ENCODE measurements at places on chromosomes 5 and 9.

GRCh38 chr5:151696470-151697061 lies 9.9 kb upstream of the SPARC start:
- DNase-seq: no peak

GRCh38 chr5:155023320-155023719 lies 9.8 kb downstream of the KIF4B start:
- no peak for DNase-seq

DNA sequence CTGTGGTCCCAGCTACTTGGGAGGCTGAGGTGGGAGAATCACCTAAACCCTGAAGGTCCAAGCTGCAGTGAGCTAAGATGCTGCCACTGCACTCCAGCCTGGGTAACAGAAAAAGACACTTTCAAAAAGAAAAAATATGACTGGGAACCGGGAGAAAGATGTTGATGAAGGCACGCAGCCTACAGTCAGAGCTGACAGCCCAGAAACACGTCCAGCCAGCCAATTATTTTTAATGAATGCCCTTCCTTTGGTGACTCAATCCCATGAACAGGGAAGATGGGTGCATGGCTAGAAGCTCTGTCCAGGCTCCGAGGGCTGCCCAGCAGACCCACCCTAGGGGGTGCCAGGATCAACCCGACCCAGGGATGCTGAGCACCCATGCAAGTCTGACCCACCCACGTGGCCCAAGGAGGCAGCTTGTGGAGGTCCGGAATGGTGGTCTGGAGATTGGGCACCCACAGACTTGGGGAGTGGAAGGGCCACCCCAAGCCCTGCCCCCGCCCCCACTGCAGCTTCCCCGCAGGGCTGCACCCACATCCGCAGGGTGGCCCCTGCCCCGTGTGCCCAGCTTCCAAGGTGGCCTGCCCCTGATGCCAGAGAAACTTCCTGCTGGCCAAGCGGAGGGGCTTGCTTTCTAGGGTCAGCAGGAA lies 51.0 kb downstream of the ADAMTS2 start:
- no peak for DNase-seq

DNA sequence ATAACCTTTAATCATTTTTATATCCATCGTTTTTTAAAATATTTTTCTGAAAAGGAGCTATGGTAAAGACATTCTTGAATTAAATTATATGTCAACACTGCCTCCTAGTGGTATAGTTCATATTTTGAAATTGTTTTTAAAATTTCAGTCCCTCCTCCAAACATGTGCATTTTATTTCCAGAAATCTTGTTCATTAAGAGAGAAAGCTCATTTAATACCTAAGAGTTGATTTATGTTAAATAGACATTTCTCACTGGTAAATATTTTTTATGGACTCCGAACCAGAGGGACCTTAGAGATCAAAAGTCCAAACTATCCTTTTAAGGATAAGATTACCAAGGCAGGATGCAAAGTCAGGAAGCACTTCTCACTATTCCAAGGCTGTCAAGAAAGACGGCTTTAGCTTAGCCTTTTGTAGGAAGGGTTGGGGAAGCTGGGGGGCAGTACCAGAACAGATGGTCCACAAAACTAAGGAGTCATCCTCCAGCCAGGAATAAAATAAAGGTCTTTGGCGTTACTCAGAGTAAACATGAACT lies 21.6 kb downstream of the BHMT start:
- DNase-seq: no peak

DNA sequence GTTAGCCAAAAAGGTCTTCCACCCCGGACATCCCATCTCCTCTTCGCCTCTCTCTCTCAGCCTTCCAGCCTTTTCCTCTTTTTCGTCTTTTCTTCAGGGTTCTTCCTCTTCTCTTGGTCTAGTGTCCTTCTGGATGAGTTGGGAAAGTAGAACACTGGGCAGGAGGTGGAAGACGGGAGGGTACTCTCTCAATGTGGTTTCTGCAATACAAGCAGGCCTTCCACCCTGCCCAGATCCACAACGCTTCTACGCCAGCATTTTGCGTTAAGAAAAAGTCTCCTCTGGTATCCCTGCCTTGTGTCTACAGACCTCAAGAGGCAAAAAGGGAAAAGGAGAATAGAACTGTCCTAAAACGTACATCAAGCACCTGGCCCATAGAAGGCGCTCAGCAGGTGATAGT lies 587.8 kb downstream of the BNC2 start:
- no peak for DNase-seq

GRCh38 chr5:156486394-156487238 lies 159.7 kb downstream of the SGCD start:
- no peak for DNase-seq

GRCh38 chr5:82259172-82259800 lies 18.9 kb downstream of the RPS23 start:
- DNase-seq: no peak

- DNase-seq: no peak
Measured at GRCh38 chr9:78047106-78047505, 15.5 kb upstream of the GNAQ start.

DNA sequence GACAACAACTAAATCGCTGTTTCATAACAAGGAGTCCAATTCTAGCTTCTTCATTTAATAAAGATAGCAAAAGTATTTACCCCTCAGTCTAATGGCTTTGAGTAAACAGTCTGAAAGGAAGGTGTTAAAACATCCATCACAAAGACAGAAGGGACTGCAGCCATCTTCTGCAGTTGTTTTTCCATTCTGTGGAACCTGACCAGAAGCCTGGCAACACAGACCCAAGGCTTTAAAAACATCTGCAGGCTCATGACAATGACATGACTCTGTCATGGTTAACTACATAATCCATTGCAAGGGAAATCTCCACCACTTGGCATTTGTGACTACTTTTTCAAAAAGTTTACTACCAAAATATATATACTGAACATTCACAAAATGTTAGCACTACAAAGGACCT lies 51.9 kb downstream of the ELL2 start:
- no peak for DNase-seq

GRCh38 chr5:176700239-176700847 lies 53.1 kb downstream of the TSPAN17 start:
- DNase-seq: no peak

DNA sequence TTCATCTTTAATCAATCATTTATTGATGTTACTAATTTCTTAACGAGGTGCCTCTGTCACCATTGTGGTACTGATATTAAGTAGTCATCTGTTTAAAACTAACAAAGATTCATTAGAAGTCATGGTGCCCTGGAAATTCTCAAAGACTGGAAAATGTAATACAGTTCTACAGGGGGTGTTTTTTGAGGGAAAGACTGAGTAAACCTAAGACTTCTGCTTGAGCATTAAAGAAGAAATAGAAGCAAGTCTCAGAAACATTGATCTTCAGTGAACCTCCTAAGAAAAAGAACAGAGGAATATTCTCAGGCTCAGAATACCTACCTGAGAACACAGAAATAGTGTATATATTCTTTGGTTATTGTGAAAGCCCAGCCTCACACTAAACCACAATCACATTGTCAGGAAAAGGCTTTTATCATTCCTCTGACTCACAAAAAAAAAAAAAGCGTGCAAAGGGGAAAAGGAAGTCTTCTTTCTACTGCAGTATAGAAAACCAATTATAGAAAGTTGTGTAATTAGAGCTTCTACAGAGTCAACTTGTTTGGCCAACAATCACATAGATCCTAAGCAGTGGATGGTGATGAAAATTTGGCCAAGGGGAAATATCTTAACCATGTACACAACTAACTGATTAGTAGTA lies 60.8 kb downstream of the HINT1 start:
- no peak for DNase-seq

GRCh38 chr5:178455480-178455835 lies 134.7 kb downstream of the COL23A1 start:
- DNase-seq: no peak

- DNase-seq: no peak
Measured at GRCh38 chr5:10761933-10762775, 1.1 kb upstream of the DAP start.

- DNase-seq: no peak
Measured at GRCh38 chr5:115320006-115320405, 23.6 kb upstream of the CCDC112 start.

DNA sequence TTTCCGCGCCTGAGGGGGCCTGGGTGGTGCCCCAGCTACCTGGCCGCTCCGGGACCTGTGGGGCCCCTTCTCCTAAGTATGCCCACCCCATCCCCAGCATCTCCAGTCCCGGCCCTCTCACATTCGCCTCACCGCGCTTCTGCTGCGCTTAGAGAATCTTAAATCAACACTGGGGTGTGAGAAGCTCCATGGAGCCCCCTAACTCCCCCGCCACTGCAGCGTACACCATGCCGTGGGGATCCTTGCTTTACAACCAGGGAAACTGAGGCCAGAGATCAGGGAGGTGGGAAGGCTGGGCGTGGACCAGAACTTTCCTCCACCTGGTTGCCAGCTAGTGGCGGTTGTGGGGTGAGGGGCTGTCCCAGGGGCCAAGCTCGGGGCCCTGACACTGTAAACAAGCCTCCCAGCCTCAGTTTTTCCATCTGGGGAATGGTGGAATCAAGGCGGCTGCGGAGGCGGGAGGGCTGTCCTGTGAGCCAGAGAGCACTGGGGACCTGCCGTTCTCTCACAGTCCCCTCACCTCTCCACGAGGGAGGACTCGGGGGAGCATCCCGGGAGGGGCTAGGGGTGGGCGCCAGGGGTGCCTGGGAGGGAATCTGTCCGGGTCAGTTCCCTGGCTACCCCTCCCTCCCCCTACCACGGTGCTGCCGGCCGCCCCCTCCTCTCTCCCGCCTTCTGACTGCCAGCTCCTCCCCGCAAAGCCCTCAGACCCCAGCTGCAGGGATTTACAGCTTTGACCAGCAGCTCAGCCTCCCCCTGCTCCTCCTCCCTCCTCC lies 161.2 kb downstream of the C9orf50 start:
- DNase-seq: no peak

- no peak for DNase-seq
Measured at GRCh38 chr5:158430166-158430797, 571.3 kb upstream of the CLINT1 start.

DNA sequence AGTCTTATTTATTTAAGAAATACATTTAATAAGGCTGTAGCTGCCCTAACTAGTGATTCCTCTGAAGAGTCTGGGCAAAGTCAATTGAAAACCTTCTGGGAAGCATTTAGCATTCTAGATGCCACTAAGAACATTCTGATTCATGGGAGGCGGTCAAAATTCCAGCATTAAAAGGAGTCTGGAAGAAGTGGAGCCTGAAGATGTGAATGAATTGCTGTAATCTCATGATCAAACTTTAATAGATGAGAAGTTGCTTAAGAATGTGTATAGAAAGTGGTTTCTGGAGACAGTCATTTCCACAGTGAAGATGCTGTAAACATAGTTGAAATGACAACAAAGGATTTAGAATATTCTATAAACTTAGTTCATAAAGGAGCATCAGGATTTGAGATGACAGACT lies 61.4 kb downstream of the WDR41 start:
- DNase-seq: no peak

DNA sequence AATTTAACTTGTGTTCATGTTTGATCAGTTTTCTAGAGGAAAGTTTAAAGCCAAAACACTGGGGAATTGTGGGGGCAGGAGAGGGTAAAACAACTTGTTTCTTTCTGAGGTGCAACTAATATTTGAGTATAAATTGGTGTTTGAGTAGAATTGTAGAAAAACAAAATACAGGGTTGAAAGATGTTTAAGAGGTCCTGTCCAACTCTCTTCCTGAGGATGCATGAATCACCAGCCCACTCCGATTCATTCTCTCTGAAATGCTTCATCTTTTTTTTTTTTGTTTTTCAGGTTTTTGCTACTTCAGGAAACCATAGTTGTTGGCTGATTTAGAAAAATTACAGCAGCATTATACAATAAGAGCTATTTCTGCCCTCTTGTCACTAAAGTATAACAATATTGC lies 42.4 kb upstream of the TMC1 start:
- DNase-seq: no peak

GRCh38 chr5:76867038-76867437 lies 17.2 kb downstream of the S100Z start:
- no peak for DNase-seq

GRCh38 chr5:25414742-25415141 lies 770.0 kb upstream of the CDH10 start:
- DNase-seq: no peak

DNA sequence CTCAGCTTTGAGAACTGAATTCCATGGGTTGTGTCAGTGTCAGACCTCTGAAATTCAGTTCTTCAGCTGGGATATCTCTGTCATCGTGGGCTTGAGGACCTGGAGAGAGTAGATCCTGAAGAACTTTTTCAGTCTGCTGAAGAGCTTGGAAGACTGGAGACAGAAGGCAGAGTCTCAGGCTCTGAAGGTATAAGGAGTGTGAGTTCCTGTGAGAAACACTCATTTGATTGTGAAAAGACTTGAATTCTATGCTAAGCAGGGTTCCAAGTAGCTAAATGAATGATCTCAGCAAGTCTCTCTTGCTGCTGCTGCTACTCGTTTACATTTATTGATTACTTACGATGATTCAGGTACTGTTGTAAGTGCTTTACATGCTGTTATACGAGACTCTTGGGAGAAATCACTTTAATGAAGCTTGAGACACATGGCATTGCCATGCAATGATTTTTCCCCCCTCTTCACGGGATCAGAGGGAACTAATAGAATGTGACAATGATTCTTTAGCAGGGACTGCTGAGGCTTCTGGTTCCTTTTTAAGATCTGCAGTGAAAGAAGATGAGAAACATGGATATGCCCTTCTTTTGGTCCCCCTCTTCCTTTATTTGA lies 63.8 kb downstream of the PTTG1 start:
- DNase-seq: no peak

DNA sequence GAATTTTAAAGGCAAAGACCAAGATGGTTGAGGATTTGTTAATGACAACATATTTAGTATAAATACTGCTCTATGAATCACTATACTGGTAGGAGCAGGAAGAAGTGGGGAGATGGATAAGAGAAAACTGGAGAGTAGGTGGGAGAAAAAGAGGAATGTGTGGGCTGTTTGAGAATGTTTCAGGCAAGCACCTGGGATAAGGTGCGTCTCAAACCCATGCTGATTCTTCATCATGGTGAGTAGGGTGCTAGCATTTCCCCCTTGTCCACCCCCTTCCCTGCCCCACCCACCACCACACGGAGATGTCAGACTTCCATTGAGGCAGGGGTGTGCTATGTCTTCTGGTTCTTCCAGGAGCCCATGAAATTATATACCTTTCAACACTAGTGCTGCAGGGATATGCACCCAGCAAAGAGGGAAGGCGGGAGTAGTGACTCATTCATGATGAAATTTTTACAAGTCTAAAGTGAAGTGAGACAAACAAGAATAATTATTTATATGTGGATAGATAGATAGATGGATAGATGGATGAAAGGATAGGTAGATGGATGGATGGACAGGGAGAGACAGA lies 54.3 kb downstream of the MTX3 start:
- DNase-seq: no peak

DNA sequence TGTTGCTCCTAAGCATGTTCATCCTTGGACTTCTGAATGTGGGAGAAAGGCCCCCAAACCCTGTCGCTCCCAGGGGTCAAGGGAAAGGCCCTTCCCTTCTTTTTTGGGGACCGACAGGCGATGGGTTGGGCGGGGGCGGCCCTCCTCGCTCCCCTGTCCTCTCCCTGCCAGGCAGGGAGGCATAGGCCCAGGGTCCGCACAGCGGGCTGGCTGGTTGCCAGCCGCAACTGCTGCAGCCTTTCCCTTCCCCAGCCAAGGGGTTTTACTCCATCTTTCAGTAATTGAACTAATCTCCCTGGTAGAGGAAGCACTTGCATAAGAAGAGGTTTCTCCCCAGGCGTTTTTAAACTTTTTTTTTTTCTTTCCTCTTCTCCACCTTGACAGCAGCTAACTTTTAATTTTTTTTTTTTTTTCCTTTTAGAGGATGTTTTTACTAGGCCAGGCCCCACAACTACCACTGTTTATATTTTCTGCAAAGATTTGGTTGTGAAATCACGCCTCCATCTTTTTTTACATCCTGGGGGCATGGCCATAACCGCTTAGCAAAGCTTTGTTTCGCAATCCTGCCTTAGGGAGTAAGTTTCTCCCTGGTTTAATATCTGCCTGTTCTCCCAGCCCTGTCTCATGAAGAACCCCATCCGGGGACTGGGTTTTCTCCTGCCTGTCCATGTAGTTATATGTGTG lies 216.9 kb upstream of the ZNF608 start:
- DNase-seq: no peak
